Breast epithelium (tissue), 4 donors: ENCODE measurements at places on chromosomes 12 and 14. TPM values are rescaled to one million over a fixed set of nuclear protein-coding genes. Genes with fewer than 3 reads are reported as not detected.

DNA sequence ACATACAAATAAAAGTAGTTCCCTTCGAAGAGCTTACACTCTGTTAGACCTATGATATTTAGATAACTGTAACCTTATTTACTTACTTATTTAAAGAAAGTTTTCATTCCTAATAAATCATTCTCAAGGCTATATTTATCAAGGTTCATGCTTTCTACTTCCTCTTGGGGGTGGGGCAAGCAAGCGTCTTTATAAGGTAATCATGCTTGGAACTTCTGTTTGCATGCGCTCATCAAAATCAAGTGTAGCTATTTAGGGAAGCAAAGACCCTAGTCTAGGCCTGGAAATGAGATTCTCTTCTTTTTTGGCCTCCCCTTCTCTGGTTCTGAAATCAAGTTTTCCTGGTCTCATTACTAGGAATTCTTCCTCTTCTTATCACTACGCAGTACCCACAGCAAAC, 766 bp downstream of the RERG start:
- H3K4me1 ChIP-seq = no peaks in the 10 kb centered on the region
- H3K4me3 ChIP-seq = peak overlapping the region; percentile 60
- no peaks in the 10 kb centered on the region for H3K36me3 ChIP-seq
- no peak for DNase-seq
- H3K27me3 ChIP-seq = no peaks in the 10 kb centered on the region

GRCh38 chr12:122022393-122023338, 982 bp downstream of the BCL7A start:
- peak overlapping the region; percentile 84 for H3K27ac ChIP-seq
- H3K27me3 ChIP-seq = no peaks in the 10 kb centered on the region
- H3K36me3 ChIP-seq = no peaks in the 10 kb centered on the region
- H3K4me3 ChIP-seq = peak overlapping the region; percentile 97

DNA sequence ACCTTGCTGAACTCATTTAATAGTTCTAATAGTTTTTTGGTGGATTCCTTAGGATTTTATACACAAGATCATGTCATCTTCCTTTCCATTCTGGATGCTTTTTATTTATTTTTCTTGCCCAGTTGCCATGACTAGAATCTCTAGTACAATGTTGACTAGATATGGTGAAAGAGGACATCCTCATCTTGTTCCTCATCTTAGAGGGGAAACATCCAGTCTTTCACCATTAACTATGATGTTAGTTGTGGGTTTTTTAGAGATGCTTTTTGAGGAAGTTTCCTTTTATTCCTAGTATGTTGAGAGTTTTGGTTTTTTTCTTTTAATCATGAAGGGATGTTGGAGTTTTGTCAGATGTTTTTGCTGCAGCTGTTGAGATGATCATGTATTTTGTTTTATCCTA, 8.7 kb downstream of the ANKRD13A start:
- no peak for DNase-seq
- no peaks in the 10 kb centered on the region for H3K36me3 ChIP-seq
- H3K27me3 ChIP-seq = no peaks in the 10 kb centered on the region
- no peaks in the 10 kb centered on the region for H3K4me1 ChIP-seq
- H3K27ac ChIP-seq = no peak overlapping the region

- H3K4me3 ChIP-seq = no peak overlapping the region
- peaks cover 5% of the 10 kb centered on the region for H3K4me1 ChIP-seq
- no peaks in the 10 kb centered on the region for H3K27me3 ChIP-seq
- no peaks in the 10 kb centered on the region for H3K36me3 ChIP-seq
- H3K27ac ChIP-seq = no peak overlapping the region
- DNase-seq = no peak
Observed at GRCh38 chr12:132824053-132824452, 4.6 kb downstream of the GOLGA3 start.

- H3K4me1 ChIP-seq = no peaks in the 10 kb centered on the region
- H3K27me3 ChIP-seq = no peaks in the 10 kb centered on the region
- H3K36me3 ChIP-seq = no peaks in the 10 kb centered on the region
- peak; percentile 43 for DNase-seq
- H3K27ac ChIP-seq = no peak overlapping the region
Observed at GRCh38 chr14:105885561-105886320, 359.4 kb downstream of the TMEM121 start.

DNA sequence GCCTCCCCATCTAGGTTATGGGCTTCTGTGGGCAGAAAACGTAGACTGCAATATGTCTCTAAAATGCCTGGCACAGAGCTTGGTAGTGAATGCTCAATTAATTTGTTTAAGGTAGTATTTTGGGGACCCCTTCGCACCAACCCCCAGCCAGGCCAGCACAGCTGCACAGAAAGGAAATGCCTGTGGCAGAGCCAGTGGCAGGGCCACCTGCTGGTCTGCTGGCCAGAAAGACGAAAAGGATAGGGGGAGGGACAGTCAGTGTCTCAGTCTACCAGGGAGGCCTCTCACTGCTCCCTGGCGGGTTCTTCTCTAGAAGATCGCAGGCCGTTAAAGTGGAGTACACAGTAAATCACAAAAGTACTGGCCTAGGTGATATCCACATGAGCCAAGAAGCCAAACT, 3.5 kb downstream of the RAB15 start:
- no peaks in the 10 kb centered on the region for H3K4me1 ChIP-seq
- H3K27me3 ChIP-seq = no peaks in the 10 kb centered on the region
- H3K27ac ChIP-seq = peak overlapping the region; percentile 41
- no peak for DNase-seq
- no peaks in the 10 kb centered on the region for H3K36me3 ChIP-seq

NANOG gene
- 0.32 TPM for total RNA-seq

DNA sequence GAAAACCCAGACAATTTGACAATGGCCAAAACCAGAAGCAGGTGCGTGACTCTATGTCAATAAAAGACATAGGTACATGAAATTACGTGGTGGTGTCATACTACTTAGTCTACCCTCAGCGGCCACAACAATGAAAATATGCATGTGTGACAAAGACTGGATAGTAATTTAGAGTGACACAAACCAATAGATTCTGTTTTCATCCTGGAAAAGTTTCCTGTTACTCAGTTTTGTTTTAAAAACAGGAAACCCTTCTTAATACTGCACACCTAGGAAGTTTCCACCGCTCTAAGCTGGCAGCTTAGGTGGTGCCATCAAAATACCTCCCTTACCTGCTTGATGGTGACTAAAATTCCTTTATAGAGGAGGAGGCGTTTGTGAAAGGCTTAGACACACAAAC, 15.1 kb downstream of the POU6F1 start:
- peaks cover 3% of the 10 kb centered on the region for H3K36me3 ChIP-seq
- no peak overlapping the region for H3K27ac ChIP-seq
- DNase-seq = no peak
- H3K4me3 ChIP-seq = no peak overlapping the region
- no peaks in the 10 kb centered on the region for H3K27me3 ChIP-seq

- no peak for DNase-seq
- no peak overlapping the region for H3K27ac ChIP-seq
- no peaks in the 10 kb centered on the region for H3K36me3 ChIP-seq
- H3K4me3 ChIP-seq = no peak overlapping the region
- no peaks in the 10 kb centered on the region for H3K4me1 ChIP-seq
- H3K27me3 ChIP-seq = no peaks in the 10 kb centered on the region
Observed at GRCh38 chr12:53603196-53603595, 23.0 kb downstream of the ATF7 start.

DNA sequence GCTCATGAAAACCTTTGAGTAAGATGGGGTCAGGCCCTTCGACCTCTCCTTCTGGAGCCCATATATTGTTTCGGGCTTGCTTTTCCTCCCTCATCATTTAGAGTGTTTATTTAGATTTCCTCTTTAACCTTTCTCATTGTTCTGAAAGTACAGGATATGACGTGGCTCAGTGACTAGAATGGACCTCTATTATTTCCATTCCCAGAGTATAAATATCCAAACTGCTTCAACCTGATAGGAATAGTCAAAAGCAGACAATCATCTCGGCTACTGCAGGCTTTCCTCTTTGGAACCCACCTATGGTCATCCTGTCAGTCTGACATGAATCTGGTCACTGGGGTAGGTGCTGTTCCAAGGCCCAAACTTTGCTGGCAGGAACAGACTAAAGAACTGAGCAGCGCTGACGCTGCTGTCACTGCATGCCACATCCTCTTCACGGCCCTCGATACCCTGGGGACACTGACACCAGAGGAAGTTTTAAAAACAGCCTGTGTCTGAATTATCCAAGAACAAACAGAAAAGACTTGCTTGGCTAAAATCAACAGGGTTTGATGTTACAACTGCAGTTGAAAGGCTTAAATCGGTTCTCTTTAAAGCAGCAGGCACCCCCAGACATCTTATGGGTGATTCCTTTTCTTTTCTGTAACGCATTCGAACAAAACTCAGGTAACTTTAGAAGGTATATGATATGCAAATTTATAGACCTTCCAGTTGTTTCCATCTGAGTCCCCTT, 5.0 kb upstream of the DDX47 start:
- H3K4me3 ChIP-seq = peak overlapping the region; percentile 27
- no peaks in the 10 kb centered on the region for H3K36me3 ChIP-seq
- no peak for DNase-seq
- H3K27ac ChIP-seq = peak overlapping the region; percentile 70
- no peaks in the 10 kb centered on the region for H3K4me1 ChIP-seq

PRH1 gene
- 30.9 TPM for total RNA-seq

DAO gene
- total RNA-seq = not detected

GRCh38 chr12:75827061-75827460, 204.5 kb downstream of the PHLDA1 start:
- H3K4me3 ChIP-seq = no peak overlapping the region
- no peaks in the 10 kb centered on the region for H3K36me3 ChIP-seq
- no peak for DNase-seq
- H3K4me1 ChIP-seq = no peaks in the 10 kb centered on the region

SIX1 gene
- total RNA-seq = 14.9 TPM

DNA sequence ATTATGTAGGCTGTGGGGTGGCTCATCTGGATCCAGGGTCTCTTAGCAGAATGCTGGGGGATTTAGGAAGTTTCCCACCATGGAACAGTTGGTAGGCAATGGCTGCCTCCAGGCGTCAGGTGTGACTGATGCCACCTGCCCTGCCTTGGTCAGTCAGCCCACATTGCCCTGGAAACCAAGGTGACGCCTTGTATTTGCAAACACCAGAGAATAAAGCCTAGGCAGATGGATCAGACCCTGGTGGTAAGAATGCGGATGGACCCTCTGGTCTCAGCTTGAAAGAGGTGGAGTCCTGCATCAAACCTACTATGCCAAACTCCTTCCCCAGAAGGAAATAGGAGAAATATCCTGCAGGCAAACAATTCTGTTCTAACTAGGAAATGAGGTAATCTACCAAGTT, 38.2 kb downstream of the NCKAP5L start:
- no peaks in the 10 kb centered on the region for H3K36me3 ChIP-seq
- no peaks in the 10 kb centered on the region for H3K4me1 ChIP-seq
- no peak for DNase-seq
- no peak overlapping the region for H3K27ac ChIP-seq
- H3K4me3 ChIP-seq = no peak overlapping the region

DNA sequence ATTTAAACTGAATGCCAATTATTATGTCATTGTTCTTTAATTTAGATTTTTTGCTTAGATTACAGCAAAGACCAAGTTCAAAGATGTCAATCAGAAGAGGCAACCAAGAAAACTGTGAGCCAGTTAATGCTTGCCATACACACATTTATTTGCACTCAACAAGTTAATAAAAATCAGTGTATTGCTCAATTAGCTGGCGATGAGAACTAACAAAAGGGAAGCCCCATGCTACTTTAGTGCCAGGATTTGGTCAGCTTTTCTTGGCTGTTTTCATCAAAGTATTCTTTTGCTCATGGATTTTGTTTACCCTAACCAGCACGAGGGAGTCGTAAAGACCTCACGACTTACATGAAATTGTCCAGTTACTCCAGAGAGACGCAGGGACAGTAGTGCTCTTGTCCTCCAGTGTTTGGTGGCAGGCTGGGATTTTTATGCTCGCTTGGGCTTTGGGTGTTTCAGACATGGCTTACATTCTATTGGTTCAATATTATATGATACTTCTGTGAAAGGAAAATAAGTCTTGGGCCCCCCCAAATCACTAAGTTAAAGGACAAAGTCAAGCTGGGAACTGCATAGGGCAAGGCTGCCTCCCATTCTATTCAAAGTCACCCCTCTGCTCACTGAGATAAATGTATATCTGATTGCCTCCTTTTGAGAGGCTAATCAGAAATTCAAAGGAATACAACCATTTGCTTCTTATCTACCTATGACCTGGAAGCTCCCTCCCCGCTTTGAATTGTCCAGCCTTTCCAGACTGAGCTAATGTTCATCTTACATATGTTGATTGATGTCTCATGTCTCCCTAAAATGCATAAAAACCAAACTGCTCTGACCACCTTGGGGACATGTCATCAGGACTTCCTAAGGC, 7.4 kb upstream of the B4GALNT1 start:
- no peak for DNase-seq
- H3K4me1 ChIP-seq = no peaks in the 10 kb centered on the region
- no peak overlapping the region for H3K27ac ChIP-seq

DNA sequence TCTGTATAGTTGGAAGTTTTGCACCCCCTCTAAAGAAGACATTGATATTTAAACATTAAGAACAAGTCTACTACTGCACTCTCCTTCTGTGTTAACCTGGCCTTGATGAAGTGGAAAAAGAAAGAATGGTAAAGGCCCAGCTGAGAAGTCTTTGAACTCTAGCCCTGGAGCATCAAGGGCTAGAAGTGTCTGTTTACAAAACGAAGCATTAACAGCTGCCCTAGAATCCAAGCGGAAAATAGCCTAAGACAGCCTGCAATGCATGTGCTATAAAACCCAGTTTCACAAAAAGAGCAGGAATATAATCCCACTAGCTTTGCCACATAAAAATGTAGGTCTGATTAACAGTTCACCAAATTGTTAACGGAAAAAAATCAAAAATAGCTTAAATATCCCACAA, 60.5 kb downstream of the NUMB start:
- H3K4me1 ChIP-seq = no peaks in the 10 kb centered on the region
- no peaks in the 10 kb centered on the region for H3K36me3 ChIP-seq
- H3K27me3 ChIP-seq = no peaks in the 10 kb centered on the region
- no peak overlapping the region for H3K4me3 ChIP-seq
- no peak for DNase-seq
- no peak overlapping the region for H3K27ac ChIP-seq

DNA sequence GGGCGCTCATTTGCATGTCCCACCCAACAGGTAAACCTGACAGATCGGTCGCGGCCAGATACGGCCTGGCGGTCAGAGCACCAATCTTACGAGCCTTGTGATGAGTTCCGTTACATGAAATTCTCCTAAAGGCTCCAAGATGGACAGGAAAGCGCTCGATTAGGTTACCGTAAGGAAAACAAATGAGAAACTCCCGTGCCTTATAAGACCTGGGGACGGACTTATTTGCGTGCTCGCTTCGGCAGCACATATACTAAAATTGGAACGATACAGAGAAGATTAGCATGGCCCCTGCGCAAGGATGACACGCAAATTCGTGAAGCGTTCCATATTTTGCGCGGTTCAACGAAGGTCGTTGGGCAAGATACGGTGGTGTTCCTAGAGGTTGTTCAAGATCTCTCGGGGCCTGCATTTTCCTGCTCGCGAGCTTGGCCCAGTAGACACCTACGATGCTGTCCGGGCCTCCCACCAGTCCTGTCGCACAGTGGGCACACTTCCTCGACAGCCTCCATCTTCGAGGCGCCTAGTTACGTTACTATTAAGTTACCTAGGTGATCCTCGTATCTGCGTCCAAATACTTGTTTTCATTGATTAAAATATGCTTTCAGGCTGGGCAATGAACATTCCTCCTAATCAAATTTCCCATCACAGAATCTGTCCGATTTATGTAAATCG, at the start of gene RNU6-7:
TSS of gene RNU6-7 (plus strand) at position 230 of the 675 bp plus-strand sequence.
- H3K4me1 ChIP-seq = no peaks in the 10 kb centered on the region
- no peaks in the 10 kb centered on the region for H3K36me3 ChIP-seq
- no peaks in the 10 kb centered on the region for H3K27me3 ChIP-seq

GRCh38 chr12:31390991-31391390, 65.0 kb upstream of the SINHCAF start:
- H3K27ac ChIP-seq = no peak overlapping the region
- no peak for DNase-seq
- no peak overlapping the region for H3K4me3 ChIP-seq
